ENCODE measurements at places on chromosomes 4 and X.
A peak's percentile ranks its signal among the peaks of the same experiment; 100 is the strongest.

- DNase-seq: no peak
Measured at GRCh38 chr4:128846063-128846462, 36.6 kb downstream of the JADE1 start.

DNA sequence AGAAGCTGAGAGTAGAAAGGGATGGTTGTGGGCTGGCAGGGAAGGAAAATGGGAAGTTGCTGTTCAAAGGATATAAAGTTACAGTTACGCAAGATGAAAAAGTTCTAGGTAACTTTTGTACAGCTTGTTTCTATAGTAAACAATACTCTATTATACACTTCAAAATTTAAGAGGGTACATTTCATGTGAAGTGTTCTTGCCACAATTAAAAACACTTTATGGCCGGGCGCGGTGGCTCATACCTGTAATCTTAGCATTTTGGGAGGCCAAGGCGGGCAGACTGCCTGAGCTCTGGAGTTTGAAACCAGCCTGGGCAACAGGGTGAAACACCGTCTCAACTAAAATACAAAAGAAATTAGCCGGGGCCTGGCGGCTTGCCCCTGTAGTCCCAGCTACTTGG is 623.6 kb downstream of the STIM2 start:
- no peak for DNase-seq

- DNase-seq: no peak
Measured at GRCh38 chr4:8114456-8115202, 44.0 kb downstream of the ABLIM2 start.

DNA sequence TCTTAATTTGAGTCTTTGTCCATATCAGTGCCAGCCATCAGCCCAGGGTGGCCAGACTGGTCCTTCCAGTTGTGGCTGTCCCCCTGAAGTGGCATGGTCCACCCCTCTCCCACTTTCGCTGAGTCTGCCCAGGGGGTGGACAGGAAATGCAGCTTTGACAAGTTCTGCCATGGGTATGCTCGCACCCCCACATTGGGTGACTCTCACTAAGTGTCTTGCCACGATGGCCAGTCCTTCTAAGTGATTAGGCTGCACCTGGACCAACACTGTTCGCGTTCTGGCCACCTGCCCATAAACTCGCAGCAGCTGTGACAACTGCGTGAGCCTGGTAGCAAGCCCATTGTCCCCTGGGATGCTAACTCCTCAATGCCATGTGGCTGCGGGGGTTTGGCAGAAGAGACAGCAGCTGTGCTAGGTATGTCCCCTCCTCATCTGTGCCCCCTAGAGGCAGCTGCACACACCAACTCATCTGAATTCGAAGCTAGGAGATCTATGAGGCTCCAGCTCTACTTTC is 10.0 kb upstream of the LNX1 start:
- peak; percentile 17 for DNase-seq

- no peak for DNase-seq
Measured at GRCh38 chr4:181958446-181958845, 284.8 kb upstream of the TENM3 start.

DNA sequence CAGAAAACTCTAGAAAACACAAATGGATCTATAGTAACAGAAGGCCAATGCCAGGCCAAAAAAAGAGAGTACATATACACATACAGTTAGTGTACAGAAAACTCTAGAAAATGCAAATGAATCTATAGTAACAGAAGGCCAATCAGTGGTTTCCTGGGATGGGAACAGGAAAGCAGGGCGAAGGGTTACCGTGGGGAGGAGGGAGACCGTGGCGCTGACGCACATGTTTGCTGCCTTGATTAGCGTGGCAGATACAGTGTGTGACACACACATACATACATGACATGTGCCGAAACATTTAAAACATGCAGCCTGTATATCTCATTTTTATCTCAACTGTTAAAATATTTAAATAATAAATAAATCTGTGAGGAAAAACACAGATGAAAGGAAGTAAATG is 14.7 kb downstream of the GAK start:
- no peak for DNase-seq

- no peak for DNase-seq
Measured at GRCh38 chrX:47749185-47749967, 87.3 kb upstream of the ZNF81 start.

DNA sequence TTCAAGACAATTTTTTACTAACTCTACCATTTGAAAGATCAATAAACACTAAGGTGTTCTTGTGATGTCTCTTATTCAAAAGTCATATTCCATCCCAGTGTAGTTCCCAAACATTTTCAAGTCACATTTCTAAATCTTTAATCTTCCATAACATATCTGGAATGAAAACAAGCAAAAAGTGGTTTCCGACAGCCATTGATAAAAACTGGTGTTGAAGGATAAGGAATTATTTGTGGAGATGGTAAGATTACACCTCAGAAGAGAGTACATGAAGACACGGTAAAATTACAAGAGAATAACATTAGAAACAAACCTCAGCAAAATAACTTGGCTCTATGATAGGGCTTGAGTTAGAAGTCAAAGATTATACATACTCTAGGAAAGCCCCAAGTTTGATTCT is 4.3 kb downstream of the CHIC2 start:
- DNase-seq: no peak

DNA sequence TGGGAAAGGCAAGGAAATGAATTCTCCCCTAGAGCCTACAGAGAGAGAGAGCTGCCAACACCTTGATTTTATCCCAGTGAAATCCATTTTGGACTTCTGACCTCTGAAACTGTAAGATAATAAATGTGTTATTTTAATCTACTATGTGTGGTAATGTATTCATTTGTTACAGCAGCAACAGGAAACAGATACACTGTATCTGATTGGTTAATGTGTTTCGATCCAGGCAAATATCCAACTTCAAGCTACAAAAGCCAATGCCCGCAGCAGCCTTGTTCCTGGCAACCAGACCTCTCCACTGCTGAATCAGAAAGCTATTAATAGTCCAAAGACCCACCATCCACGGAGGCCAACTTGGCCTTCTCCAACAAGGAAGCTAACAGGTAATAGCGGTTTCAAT is 318.1 kb downstream of the PTTG2 start:
- DNase-seq: no peak

GRCh38 chr4:62126064-62126732 is 926.1 kb downstream of the ADGRL3 start:
- peak; percentile 15 for DNase-seq

GRCh38 chrX:124651031-124651430 is 304.7 kb downstream of the SH2D1A start:
- no peak for DNase-seq

DNA sequence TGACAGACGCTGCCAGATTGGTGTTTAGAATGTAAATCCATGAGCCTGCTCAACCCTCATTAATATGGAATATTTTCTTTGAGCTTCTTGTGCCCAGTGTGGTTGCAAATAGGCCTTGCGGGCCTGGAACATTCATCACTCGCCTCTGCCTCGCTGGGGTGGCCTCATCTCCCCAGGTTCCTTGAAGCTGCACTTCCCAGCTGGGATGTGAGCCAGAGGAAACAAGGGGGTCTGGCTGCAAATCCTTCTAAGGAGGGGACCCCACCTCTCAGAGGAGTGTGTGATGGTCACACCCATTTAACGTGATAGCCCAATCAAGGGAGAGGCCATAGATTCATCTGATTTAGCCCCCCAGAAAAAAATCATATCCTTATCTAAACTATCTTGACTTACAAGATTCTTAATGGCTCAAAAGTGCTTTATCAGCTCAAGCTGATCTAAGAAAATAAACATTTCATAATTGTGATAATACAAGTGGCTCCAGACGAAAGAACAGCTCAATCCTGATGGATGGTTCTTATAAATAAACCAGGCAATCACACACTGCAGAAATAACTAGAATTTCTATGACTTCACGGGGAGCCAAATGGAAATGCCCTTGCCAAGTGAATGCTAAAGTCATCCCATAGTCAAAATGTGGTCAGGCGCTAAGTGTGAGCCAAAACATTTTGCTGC is 189.9 kb downstream of the PTTG2 start:
- no peak for DNase-seq

DNA sequence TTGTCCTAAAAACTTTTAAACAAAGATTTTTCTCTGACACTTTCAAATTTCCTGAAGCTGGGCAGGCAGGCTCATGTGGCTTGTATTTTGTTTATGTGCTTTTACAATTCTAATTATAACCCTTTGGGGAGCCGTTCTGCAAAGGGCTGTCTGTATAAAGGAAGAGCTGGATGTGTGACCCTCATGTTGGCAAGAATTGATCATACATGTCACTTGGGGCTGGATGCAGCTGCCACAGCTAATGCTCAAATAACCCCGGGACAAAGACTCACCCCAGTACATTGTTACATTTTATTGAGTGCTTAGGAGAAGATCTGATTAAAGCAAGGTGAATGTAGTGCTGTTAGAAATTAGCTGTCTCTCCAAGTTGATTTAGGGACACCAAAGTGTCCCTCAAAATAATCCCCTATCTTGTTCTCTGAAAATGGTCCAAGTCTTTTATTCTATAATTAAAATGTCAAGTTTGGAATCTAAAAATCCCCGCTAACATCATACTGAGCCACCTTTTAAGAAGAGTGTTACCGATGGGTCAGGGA is 13.0 kb upstream of the DAPP1 start:
- DNase-seq: peak; percentile 17

- DNase-seq: no peak
Measured at GRCh38 chr4:134189949-134190348, 11.6 kb downstream of the PABPC4L start.

GRCh38 chr4:94926936-94927335 is 169.2 kb downstream of the BMPR1B start:
- no peak for DNase-seq

GRCh38 chr4:6384541-6384940 is 87.9 kb downstream of the PPP2R2C start:
- no peak for DNase-seq

DNA sequence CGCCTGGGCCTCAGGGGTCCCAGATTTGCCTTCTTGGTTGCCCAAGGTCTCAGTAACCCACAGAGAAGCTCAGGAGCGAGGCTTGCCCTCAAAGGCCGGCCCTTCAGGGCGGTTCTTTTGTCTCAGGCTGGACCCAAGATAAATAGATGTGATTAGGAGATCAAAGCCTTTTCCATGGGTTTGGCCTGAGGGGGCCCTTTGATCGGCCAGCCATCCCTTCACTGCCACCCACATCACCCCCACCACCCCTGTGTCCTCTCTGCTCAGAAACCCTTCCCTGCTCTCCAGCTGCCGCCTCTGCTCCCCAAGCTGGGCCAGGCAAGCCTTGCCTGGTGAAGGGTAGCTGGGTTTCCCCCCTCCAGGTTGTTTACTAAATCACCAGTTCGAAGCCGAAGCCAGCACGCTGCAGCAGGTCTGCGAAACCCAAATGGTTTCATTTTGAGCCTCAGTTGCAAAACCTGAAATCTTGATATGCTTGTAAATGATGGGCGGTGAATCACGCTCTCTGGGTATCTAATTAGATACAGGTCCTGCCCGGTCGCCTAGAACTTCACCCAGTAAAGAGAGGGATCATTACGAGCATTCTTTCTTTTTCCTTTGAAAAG is 202.6 kb upstream of the BCOR start:
- no peak for DNase-seq

- no peak for DNase-seq
Measured at GRCh38 chrX:109940411-109940810, 62.5 kb upstream of the TMEM164 start.

GRCh38 chr4:102339018-102339417 is 6.3 kb downstream of the SLC39A8 start:
- DNase-seq: no peak

GRCh38 chr4:133969202-133969848 is 232.3 kb downstream of the PABPC4L start:
- DNase-seq: peak; percentile 1

Data from retina (tissue), 1 donor.